ENCODE measurements at places on chromosomes 12 and 14.

DNA sequence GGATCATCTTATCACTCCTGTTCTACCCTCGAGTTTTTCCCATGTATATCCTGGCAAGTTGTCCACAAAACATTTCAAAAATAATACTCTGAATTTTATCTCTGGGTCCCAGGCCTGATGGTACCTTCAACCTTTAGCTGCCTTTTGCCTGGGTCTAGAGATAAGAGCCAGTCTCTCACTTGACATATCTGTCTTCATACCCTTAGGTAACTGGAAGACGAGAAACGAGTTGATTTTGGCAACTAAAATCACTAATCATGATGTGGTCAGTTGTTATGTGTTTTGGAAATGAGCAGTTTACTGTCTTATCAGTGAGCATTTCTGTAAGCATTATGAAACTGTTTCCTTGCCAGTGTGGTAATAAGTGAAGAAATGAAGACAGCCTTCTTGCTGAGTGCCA, 6.3 kb downstream of the RNF10 start:
- no peak for DNase-seq

GRCh38 chr12:92064422-92064821, 81.2 kb downstream of the BTG1 start:
- DNase-seq: no peak

- no peak for DNase-seq
These were observed 61.1 kb downstream of the RASSF9 start for GRCh38 chr12:85775091-85775490.

DNA sequence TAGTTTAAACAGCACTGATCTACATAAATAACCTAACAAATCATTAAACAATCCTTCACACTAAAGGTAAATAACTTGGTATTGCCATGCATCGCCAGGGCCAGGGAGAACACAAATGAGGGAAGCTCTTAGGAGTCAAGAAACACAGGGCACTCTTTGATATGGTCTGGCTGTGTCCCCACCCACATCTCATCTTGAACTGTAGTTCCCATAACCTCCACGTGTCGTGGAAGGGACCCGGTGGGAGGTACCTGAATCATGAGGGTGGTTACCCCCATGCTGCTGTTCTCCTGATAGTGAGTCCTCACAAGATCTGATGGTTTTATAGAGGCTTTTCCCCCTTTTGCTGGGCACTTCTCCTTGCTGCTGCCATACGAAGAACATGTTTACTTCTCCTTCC, 17.3 kb downstream of the TMEM132D start:
- DNase-seq: no peak

- no peak for DNase-seq
These were observed 105.9 kb upstream of the TTC7B start for GRCh38 chr14:90922141-90922540.

DNA sequence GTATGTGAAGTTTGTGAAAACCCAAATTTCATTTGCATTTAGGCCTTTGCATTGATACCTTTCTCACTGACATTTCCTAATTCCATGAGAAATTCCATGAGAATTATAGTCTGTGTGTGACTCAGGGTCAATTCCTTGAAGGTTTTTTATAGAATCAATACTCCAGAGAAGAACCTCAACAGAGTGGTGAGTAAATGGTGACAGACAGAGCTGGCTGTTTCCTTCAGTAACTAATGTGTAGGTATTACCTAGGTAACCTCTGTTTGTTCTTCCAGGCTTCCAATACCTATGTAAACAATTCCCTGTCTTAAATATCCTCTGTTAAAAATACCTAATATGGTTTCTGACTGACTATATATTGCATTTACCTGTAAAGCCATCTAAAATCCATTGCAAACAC, 117.0 kb downstream of the TTC8 start:
- no peak for DNase-seq

DNA sequence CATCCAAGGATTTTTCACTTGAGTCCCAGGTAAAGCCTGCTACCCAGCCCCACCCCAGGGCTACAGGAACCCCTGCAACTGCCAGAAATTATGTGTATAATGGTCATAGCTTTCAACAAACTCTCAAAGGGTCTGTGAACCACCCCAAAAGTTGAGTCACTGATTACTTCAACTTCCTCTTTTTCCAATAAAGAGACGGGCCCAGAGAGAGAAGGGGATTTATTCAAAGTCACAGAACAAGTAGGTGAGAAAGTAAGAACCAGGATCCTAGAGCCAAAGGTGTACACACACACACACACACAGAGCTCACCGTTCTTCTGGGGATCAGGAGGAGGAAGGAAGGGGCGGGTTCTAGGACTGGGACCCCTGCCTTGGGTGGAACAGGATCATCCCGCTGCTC, 4.8 kb upstream of the ITPK1 start:
- no peak for DNase-seq

DNA sequence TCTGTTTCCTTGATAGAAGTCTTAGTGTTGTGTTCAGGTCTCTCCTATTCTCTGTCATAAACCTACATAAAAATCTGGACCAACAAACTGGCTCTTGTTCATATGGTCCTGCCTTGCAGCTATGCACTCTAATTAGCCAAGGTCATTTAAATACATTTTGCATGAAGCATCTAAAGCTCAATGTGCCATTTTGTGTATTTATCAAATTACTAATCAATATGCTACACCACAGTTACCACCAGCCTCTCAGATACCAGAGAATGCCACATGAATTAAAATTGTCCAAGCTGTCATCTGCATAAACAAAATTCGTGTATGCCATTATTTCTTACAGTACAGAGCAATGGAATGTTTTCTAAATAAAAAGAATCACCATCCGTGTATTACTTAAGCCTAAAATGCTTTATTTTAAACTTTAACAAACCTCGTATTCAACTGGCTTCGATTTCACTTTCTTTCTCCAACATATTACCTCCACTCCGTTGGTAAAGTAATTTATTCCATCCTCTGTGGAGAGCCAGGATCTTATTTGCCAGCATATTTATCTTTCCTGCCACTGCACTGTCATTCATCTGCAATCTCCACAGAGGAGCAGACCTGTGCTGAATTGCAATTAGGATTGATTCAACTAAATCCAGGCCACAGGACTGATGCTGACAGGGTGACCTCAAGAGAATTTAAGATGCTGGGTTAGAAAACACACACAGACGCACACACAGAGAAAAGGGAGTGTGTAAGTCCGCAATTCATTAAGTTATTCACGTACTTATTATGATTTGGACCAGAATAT, 284.1 kb upstream of the FOXG1 start:
- no peak for DNase-seq

GRCh38 chr14:92513204-92513965, at the start of gene RIN3:
Gene RIN3, plus strand, starts transcription at chr14:92513781. Its CDS starts 152 bp downstream, at chr14:92513933.
- DNase-seq: peak; percentile 57

DNA sequence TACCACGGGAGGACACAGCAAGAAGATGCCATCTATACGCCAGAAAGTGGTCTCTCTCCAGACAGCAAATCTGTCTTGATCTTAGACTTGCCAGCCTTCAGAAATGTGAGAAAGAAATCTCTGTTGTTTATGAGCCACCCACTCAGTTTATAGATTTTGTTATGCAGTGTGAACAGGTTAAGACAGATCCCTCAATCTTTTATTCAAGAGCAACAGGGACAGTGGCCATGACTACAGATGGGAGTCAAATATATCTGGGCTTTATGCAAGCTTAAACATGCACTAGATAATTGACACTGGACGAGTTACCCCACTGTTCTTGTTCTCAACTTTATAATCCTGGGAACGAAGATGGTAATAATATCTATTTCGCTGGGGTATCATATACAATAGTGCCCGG, 288.7 kb downstream of the RPAP3 start:
- DNase-seq: no peak

- DNase-seq: peak; percentile 48
These were observed 37.2 kb upstream of the BDKRB2 start for GRCh38 chr14:96167224-96168148.

- DNase-seq: no peak
These were observed 29.1 kb downstream of the CDC42BPB start for GRCh38 chr14:103028161-103028767.

GRCh38 chr12:28507867-28508266, 317.6 kb downstream of the CCDC91 start:
- no peak for DNase-seq

- DNase-seq: no peak
These were observed 22.8 kb downstream of the ITPK1 start for GRCh38 chr14:93092606-93093556.

GRCh38 chr14:101796479-101796878, 35.0 kb downstream of the PPP2R5C start:
- DNase-seq: no peak

DNA sequence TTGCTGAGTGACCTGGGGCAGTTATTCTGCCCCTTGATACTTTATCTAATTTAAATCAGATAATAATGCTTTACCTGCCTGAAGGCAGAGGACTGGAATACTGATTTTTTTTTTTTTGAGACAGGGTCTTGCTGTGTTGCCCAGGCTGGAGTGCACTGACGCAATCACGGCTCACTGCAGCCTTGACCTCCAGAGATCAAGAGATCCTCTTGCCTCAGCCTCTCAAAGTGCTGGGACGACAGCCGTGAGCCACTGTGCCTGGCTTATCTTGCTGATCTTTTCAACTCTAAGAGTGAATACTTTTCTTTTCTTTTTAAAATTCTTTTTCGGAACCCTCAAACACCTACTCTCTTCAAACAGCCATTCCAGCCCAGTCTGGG, 699 bp upstream of the B4GALNT3 start:
- DNase-seq: no peak

DNA sequence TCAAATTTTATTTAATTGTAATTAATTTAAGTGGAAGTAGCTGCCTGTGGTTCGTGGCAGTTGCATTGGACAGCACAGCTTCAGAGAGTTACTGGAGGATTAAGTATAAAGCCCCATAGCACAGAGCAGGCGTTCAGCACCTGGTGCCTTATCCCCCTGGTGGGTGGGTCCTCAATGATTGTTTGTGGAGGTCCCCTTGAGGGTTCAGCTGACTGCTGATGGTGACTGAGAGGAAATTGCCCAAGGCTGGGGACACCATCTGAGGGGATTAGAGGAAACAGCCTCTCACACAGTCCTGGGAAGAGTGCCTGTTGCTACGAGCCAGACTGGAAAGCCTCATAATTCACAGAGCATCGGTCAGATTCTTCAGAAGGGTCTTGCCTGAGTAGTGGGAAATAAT, 83.4 kb upstream of the NOS1 start:
- no peak for DNase-seq

GRCh38 chr14:60353420-60353819, 104.4 kb downstream of the PPM1A start:
- no peak for DNase-seq

DNA sequence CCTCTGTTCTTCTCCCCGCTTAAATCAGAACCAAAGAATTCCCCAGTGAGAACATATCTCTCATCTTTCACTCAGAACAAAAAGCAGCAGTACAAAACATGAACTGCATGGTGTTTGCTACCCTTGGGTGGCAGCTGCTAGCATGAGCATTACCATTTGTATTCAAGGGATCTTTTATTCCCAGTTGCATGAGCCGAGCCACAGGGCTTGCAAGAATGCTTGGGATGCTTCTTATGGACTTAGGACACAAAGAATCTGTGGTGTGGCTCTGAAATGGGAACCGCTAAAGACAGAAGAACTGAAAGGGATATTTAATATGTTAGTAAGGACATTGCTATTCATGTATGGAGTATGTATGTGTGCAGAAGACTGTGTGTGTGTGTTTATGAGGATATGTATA, 190.6 kb downstream of the TMX1 start:
- no peak for DNase-seq

GRCh38 chr12:75823475-75823874, 208.1 kb downstream of the PHLDA1 start:
- no peak for DNase-seq

- no peak for DNase-seq
These were observed 721.1 kb upstream of the NOVA1 start for GRCh38 chr14:27318774-27319420.

DNA sequence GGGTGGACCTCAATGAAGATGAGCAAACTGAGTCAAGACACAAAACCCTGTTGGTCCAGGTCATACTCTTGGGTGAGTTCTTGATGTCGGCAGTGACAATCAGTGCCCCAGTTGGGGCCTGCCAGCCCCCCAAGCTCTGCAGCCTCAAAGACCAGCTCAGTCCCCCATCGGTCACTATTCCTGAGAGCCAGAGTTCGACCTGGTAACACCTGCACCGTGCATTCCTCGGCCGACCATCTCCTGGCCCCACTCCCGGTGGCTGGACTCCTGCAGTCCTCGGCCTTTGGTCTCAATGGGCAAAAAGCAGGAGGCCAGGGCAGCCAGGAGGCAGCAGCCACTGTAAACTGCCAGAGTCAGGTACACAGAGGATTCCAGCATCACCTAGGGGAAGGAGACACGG, 32.5 kb downstream of the DAO start:
- no peak for DNase-seq

DNA sequence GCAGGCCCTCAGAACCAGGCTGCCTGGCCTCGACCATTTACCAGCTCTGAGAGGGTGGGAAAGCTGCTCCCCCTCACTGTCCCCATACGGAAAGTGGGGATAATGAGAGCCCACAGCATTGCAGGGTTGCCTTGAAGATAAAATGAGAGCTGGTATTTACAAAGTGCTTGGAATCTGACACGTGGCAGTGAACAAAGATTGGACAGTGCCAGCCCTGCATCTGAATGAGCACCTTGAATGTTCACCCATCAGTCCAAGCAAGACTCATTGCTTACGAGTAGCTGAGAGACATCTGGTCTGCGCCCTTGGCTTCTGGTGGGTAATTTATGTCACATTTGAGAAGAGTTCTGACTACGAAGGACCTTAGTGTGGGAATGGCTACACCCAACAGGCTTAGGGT, 67.5 kb downstream of the CLMN start:
- DNase-seq: no peak

GRCh38 chr12:120259418-120260202, 5.9 kb downstream of the PXN start:
- DNase-seq: no peak

DNA sequence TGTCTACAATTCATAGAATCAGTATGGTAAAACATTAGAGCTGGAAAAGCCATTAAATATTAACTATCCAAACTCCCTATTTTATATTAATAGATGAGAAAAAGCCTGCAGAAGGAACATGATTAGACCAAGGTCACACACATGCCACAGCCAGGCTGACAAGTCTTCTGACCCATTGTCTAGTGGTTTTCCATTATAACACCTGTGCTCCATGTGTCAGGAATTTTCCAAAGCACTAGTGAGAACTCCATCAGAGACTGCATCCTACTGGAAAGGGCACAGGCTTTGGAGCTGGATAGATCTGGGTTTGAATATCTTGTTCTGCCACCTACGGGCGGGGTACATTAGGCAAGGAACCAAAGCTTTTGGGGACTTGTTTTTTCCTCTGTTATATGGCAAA, 325.5 kb downstream of the RAD51B start:
- no peak for DNase-seq

DNA sequence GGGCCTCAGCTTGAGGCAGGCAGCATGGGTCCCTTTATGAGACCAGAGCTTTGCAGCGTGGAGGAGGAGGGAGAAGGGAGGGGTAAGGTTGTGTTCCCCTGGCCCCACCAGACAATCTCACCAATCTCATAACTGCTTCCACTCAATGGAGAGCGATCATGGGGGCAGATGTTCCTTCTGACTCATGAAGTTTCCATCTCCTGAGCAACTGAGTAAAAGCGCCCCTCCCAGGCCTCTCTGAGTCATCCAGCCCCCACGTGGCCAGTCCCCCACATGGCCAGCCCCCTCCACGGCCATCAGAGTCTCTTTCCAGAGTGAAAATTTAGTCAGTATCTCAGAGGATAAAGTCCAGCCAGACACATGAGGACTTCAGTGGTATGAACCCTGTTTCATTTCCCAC, 39.2 kb upstream of the PLXNC1 start:
- no peak for DNase-seq

- DNase-seq: no peak
These were observed 33.9 kb downstream of the ARF6 start for GRCh38 chr14:49926803-49927202.

- DNase-seq: no peak
These were observed 950 bp downstream of the IFI27 start for GRCh38 chr14:94111276-94112095.

- DNase-seq: no peak
These were observed 80.6 kb upstream of the ETV6 start for GRCh38 chr12:11568762-11569478.
